ENCODE measurements at places on chromosomes 7 and 10. TPM values are rescaled to one million over a fixed set of nuclear protein-coding genes. Genes with fewer than 3 reads are reported as not detected.

Gene PRLHR
- not detected for total RNA-seq

DNA sequence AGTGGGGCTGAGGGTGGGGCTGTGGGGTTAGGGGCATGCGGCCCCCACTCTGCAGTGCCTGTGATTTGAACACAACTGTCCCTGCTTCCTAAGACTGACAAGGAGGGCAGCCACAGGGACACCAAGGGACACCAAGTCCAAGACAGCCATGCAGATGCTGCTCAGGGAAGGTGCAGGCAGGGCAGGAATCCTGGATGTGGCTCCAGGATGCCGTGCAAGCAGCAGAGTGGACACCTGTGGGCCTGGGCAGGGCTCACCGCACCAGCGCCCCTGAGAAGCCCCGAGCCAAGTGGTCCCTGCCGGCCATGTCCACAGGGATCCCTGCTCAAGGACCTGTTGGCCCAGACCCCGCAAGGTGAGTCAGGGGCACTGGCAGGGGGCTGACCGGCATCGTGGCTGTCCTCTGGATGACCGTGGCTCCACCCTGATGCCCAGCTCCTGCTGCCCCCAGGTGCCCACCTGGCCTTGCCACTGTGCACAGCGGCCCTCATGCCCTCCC lies 58.5 kb downstream of the STK32C start:
- DNase-seq: no peak

DNA sequence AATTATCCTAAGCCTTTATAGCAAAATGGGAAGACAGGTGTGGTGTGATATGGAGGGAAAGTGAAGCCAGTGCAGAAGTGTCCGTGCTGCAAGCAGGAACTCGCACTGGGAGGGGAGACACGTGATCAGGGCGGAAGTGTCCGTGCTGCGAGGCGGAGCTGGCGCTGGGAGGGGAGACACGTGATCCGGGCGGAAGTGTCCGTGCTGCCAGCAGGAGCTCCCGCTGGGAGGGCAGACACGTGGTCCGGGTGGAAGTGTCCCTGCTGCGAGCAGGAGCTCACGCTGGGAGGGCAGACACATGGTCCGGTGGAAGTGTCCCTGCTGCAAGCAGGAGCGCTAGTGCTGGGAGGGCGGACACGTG lies 40.5 kb upstream of the PRKAR1B start:
- DNase-seq: no peak

Gene ITPRID1
- not detected for total RNA-seq

DNA sequence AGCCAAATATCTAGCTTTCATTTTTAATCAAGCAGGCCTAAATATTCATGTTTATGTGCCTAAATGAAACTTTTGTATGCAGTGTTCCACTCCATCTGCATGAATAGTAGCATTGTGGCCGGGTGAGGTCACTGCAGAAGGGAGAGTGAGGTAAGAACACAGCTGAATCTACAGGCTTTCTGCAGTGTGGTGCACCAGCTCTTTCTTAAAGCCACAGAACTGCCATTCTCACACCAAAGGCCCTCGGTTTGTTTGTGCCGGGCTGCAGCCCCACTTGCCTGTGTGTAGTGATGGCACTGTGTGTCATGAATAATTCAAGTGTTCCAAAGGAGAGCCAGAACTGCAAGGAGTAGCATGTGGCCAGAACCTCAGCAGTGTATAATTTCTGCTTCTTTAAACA lies 204.1 kb downstream of the TRIL start:
- no peak for DNase-seq

Data from left ventricle myocardium inferior (tissue), 1 donor.